ENCODE measurements at places on chromosomes 2 and 18.

GRCh38 chr2:74147727-74148456 is at the start of gene BOLA3:
TSS of gene BOLA3 (minus strand) at chr2:74147912. CDS start at chr2:74147874, 38 bp downstream.
- peak; percentile 89 for DNase-seq

DNA sequence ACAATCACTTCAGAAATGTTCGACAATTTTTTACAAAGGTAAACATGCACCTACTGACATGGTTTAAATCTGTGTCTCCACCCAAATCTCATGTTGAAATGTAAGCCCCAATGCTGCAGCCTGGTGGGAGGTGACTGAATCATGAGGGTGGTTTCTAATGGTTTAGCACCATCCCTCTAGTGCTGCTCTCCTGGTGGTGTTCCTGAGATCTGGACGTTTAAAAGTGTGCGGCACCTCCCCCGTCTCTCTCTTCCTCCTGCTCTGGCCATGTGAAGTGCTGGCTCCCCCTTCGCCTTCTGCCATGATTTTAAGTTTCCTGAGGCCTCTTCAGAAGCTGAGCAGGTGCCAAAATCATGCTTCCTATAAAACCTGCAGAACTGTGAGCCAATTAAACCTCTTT is 28.3 kb downstream of the MAP3K2 start:
- no peak for DNase-seq

DNA sequence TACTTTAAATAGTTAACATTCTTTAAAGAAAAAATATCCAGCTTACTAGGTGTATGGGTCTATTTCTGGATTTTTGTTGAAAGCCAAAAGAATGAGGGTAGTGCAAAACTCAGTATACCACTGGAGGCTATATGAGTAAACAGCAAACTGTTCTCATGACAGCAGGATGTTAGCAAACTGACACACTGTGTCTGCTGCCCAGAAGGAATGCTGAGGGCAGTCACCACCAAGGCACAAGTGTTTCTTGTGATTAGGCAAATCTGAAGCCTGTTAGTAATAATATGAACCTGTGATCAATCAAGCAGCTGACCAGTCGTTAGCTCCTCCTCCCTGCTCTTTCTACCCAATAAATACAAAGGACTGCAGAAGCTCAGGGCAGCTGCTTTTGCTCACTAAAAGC is 50.5 kb upstream of the SULT1C3 start:
- DNase-seq: no peak

DNA sequence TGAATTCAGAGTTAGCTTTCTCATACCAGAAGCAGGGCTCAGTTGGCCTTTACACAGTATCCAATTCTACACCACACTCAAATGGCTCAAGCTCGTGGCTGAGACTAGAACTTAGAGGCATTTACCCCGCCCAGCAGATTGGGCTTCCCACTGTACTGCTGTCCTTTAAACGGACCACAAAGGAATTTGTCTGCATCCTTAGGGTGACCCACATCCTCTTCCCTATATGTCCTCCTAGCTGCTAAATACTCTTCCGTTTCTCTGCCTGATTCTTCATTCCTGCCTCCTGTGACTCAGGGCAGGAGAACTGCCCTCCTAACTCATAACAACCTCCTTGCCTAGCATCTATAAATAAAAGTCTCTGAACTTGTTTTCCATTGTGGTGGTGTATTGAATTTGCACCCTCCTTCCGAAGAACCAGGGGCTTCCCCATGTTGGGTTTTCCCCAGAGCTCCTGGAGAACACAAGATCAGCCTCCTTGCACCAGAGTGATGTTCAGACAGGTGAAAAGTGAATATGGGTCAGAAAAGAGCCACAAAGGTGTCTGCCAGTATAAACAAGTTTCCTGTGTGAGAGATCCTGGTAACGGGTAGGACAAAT is 32.0 kb upstream of the MC4R start:
- DNase-seq: no peak

GRCh38 chr2:226435146-226435545 is 364.5 kb downstream of the IRS1 start:
- no peak for DNase-seq

GRCh38 chr2:12488352-12489318 is 228.1 kb upstream of the TRIB2 start:
- no peak for DNase-seq

GRCh38 chr2:52341732-52342131 is 1309.8 kb upstream of the NRXN1 start:
- DNase-seq: no peak

DNA sequence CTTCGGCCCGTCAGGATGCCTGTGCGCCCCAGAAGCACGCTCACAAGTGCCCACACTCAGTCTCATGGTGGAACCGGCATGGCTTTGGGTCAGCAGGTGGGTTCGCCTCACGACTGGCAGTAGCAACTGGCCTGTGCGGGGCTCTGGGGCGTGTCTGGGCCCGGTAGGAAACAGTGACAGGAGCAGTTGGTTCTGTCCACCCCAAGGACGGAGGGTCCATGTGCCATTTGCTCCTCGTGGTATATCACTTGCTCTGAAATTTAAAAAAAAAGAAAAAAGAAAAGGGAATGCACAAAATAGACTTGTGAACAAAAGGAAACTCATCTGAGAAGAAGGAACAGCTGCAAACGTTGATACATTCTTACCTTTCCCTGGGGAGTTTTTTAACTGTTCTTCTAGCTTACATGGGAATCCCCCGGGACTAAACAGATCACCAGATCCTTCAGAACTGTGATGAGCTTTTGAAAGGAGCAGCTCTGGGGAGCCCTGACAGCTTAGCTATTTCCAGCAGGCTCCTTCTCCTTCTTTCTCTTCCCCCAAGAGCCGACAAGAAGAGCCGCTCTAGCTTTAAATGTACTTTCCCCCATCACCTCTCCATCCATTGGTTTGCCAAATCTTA is 42.8 kb downstream of the TRAPPC12 start:
- DNase-seq: no peak

- DNase-seq: no peak
Measured at GRCh38 chr2:85516653-85517389, 22.1 kb upstream of the MAT2A start.

DNA sequence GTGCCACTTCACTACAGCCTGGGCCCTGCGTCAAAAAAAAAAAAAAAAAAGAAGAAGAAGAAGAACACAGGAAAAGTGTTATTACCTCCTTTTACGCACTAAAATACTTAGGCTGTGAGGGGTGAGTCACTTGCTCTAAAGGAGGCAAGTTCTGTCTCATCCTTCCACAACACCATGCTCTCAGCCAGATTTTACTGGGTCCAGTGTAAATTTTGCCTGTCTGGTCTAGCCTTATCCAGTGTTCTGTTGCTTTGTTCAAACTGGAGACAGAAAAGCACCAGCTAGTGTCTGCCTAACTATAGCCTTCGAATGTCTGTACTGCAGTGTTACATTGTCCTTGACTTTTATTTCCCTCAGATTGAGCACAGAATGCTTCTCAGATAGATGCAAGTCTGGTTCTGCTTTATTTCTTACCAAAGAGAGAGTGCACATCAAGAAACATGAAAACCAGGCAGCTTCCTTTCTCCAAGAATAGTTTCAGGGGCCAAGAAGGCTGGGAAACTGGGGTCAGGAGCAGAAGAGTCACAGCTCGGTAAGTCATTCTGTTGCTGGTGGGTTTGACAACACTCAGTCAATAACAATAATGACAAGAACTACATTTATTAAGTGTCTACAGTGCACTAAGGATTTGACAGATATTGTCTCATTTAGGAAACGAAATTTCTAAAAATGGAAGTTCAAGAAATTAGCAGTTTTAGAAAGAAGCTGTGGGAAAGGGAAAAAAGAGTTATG is 3.1 kb upstream of the MSGN1 start:
- DNase-seq: no peak

DNA sequence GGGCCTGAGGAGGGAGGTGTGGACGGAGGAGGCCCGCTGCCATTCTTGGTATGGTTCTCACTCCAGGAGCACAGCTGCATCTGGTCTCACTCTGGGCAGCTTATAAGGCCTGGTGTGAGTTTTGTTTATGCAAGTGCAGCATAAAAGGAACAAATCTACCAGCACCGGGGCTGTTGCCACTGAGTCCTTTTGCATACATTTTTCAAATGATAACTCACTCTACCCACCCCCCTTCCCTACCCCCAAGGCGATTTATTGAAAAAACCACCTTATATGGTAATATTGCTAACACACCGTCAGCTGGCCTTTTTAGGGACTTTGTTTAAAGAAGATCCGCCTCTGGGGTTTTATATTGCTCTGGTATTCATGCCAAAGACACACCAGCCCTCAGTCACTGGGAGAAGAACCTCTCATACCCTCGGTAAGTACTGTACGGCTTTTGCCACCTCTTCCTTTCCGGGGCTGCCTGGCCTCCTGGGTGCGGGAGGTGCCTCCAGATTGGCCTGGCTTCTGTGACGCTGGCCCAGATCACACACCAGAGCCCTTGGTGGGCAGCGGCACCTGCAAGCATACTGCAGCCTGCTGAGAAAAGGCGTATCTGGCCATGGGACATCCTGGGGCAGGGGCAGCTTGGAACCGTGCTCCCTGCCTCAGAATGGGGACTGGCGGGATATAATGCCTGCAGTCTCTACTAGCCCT is at the start of gene ACTG2:
Gene ACTG2 (plus strand): TSS at position 378 of the 699 bp plus-strand sequence. CDS start 8,304 bp downstream, outside the sequence.
- DNase-seq: no peak

- DNase-seq: no peak
Measured at GRCh38 chr2:29011418-29012060, 30.4 kb downstream of the TOGARAM2 start.

DNA sequence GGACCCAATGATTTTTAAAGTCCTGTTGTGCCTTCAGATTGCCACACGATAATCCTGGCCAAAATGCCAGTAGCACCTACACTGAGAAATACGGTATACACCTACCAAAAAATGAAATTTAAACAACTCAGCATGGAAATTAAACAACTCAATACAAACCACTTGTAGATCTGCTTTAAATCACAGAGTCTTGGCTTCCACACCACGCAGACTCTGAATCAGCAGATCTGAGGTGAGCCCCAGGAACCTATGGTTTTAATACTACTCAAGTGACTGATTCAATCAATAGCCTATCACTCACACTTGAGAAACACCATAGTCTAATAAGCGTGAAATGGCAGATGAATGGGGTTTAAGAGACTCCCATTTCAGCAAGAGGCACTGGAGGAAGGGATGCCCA is 46.9 kb downstream of the MAP4K3 start:
- DNase-seq: no peak

- no peak for DNase-seq
Measured at GRCh38 chr18:27497246-27497645, 312.1 kb upstream of the CHST9 start.

GRCh38 chr18:74078257-74078656 is 69.4 kb downstream of the FBXO15 start:
- no peak for DNase-seq

DNA sequence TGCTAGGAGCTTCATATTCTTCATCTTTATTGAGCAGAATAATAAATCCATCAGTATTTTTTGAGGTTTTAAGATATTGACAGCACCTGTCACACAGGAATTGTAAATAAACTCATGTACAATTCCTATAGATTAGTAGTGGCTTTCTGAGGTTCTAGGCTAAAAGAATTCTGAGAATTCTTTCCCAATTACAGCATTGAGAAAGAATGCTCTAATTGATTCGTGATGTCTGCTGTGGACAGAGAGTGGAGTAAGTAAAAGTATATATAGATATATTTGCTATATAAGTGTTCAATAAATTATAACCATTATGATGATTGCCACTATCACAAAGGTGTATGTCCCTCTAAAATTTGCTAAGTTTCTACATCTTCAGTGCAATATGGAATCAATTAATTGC is 186.5 kb upstream of the NRP2 start:
- no peak for DNase-seq

- DNase-seq: no peak
Measured at GRCh38 chr18:60826346-60826745, 453.8 kb upstream of the MC4R start.

GRCh38 chr18:44833786-44834185 is 153.1 kb downstream of the SETBP1 start:
- no peak for DNase-seq

GRCh38 chr2:166651080-166651675 is 157.1 kb upstream of the SCN7A start:
- no peak for DNase-seq

DNA sequence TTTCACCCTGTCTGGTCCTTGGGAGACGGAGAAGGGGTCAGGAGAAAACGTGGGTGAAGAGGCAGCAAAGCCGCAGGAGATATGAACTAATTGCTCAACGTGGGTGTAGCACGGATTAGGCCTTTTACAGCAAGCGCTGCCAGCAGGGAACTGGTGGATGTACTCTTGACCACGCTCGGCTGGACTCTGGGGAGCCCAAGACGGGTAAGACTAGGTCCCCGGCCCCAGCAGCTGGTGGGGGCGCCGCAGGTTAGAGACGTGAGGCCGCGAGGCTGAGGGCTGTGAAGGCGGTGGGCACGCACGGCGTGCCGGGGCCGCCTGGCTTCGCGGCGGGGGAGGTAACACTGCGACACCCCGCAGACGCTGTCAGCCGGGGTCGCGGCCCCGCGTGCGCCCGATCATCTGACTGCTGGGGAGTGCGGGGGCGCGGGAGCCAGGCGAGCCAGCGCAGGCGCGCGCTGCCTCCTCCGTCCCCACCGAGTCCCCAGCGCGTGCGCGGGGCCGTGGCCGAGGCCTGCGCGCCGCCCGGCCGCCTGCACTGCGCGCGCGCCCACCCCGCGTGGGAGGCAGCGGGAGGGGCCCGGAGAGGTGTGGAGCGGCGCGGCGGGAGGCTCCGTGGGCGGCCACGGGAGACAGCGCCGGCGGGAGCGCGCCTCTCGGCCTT is at the start of gene CLIP4:
Gene CLIP4 (plus strand): TSS at position 470 of the 664 bp plus-strand sequence. CDS start 5,974 bp downstream, outside the sequence.
- peak; percentile 54 for DNase-seq

- no peak for DNase-seq
Measured at GRCh38 chr2:177328056-177328455, 63.5 kb upstream of the NFE2L2 start.

- no peak for DNase-seq
Measured at GRCh38 chr2:181178823-181179412, 198.5 kb downstream of the UBE2E3 start.

- no peak for DNase-seq
Measured at GRCh38 chr2:2845267-2845666, 514.2 kb upstream of the MYT1L start.

GRCh38 chr2:42216694-42217093 is 47.5 kb downstream of the EML4 start:
- DNase-seq: no peak

DNA sequence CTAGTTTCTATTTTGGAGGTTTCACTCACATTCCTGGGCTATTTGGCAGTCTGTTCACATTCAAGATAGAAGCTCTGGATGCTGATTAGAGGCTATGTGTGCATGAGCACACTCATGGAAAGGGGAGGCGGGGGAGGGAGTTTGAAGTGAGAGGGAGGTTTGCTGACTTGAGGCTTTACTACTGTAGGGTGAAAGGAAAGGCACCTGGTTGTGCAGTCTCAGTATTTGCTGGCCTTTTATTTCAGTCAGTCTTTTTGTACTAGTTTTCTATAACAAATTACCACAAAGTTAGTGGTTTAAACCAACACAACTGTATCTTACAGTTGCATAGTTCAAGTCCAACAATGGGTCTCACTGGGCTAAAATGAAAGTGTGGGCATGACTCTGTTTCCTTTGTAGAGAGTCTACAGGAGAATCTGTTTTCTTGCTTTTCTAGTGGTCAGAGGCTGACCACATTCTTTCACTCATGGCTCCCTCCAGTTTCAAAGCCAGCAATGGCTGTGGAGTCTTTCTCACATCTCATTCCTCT is 47.7 kb upstream of the NR4A2 start:
- no peak for DNase-seq

- DNase-seq: no peak
Measured at GRCh38 chr18:75249672-75250470, 39.3 kb downstream of the TSHZ1 start.
